CD4-positive, alpha-beta T cell treated with Interleukin-12 subunit alpha and Interleukin-12 subunit beta, for 1 hour (primary cell): ENCODE measurements at places on chromosomes 16 and 17.
A peak's percentile ranks its signal among the peaks of the same experiment; 100 is the strongest.

GRCh38 chr17:55635253-55635914 is 87.3 kb downstream of the TMEM100 start:
- no peak for DNase-seq

DNA sequence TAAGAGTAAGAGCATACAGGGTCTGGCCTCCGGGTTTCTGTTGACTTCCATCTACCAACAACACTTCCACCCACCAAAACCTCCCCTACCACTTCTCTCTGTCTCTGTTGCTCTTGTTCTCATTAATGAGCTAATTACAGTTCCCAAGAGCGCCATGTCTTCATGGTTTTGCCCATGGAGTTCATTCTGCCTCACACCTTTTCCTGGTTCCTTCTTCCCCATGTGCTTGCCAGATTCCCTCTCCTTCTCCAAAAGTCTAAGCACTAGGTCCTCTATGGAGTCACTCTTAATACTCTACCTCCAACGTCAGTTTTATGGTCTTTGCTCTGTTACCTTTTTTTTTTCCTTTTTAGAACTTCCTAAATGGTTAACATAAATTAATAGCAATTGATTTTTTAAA is 92.8 kb downstream of the MYO1D start:
- DNase-seq, result no peak

- no peak for DNase-seq
Measured at GRCh38 chr16:85004587-85005205, 6.6 kb downstream of the ZDHHC7 start.

DNA sequence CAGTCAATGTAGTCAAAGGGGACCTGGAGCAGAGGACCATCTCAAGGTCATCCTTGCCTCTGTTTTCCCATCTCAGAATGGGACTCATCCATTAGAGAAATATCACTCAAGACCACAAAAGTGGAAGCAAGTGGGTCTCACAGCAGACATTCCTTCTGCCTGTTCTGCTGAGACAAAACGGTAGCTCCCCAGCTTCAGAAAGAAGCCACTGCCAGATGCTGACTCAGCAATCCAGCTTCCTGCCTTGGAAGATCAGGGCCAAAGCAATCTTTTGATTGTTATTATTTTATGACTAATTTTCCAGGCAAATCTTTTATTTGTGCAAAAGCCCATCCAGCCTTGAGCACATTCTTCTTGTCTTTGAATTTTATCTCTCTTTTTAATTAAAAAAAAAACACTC is 86.8 kb downstream of the CCT6B start:
- DNase-seq, result no peak

DNA sequence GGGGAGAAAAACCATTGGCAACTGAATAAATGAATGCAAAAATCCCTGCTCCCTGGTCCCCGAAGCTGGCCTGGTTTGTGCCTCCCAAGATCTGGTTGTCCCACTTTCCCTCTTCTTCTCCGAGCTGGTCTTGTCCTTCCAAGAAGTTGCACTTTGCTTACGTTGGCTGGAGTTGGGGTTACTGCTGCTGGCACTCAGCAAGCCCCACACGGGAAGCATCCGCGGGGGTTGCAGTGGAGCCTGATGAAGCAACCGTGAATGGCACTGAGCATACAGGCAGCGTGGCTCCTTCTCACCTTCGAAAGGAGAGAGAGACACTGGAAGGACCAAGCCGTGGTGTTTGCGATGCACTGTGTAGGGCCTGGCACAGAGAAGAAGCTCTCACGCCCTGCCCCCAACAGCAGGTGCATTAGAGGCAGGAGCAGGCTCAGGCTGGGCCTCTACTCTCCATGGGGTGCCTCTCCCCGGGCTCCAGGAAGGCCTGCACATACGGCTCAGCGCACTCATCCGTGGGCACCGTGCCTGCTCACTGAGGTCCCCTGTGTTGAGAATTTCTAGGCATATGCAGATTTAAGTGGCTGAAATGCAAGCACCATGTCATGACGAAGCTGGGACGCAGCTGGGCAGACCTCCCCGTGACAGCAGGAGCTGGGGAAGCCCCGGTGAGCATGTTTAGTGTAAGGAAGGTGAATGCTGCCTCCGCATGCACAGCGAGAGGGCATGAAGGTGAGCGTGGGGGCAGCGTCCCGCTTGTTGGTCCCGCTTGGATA is 12.1 kb downstream of the CA5A start:
- DNase-seq, result no peak

GRCh38 chr17:56880571-56880970 is 33.3 kb downstream of the TRIM25 start:
- no peak for DNase-seq

- DNase-seq, result no peak
Measured at GRCh38 chr16:46812781-46813540, 18.0 kb downstream of the C16orf87 start.

GRCh38 chr16:87352818-87353217 is 30.8 kb downstream of the FBXO31 start:
- DNase-seq, result no peak

- no peak for DNase-seq
Measured at GRCh38 chr17:64357191-64357981, 33.3 kb downstream of the PECAM1 start.

GRCh38 chr17:27376637-27377547 is 79.4 kb upstream of the KSR1 start:
- DNase-seq, result no peak

DNA sequence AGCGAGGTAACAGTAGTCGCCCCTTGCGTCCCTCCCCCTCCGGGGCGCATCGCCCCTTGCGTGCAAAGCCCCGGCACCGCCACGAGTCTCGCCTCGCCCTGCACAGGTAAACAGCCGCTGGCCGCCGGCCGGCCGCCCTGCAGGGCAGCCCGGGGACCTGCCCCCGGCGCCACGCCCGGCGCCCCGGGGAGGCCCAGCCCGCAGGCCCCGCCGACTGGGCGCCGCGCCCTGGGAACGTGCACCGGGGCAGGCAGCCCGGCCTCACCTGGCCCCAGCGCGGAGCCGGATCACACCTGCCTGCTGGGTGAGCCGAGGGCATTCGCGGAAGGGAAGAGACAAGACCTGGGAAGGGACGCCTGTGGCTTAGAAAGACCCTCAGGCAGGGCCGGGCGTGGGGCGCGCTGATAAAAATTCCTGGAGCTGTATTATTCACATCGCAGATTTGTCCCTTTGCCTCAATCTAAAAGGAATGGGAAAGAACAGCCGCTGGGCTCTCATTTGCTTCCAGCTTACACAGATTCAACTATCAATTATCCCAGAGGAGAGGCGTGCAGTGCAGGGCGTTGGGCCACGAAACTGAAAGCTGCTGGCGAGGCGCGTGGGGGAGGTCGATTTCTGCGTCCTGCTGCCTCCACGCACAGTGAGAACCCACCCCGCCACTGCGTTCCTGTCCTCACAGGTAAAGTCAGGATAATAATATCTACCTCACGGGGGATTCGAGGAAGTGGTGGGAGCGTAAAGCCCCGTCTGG is 451.9 kb downstream of the SLC39A11 start:
- no peak for DNase-seq

DNA sequence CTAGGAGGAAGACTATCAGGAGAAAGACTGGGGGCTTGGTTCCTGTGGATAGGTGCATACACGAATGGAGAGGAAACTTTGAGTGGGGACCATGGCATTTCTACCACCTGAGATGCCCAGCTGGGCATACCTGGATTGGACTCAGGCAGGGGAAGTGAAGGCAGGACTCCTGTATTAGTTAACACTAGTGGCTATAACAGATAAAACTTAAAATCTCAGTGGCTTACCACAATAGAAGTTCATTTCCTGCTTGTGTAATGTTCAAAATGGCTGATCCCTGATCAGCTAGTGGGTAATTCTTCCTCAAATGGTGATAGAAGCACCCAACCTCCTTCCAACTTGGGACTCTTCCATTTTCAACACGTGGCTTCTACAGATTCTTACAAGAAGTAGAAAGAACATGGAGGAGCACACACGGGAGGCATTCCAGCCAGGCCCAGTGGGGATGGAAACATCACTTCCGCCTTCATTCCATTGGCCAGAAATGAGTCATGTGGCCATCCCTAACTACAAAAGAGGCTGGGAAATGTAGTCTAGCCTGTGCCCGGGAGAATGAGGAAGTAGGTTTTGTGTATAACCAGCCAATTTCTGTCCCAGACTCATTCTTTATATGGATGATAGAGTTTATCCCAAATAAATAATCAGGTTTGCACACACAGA is 112.1 kb downstream of the UTP18 start:
- DNase-seq, result peak; percentile 14

DNA sequence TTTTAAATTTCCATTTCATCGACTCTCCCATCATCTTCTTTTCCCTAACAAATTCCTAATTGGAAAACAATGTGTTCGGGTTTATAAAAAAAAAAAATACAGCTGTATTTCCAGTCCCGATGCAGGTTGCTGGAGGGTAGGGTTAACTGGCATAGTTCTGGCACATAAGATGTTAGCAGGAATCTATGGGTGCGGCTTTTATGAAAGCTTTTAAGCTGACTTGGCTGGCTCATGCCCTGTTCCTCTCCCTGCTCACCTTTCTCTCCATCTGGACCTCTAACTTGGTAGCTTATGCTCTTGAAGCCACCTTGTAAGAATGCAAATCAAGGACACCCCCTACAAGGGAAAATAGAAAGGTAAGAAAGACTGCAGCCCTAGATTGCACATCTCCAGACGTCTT is 33.2 kb upstream of the KCNJ2 start:
- no peak for DNase-seq
